ENCODE measurements at places on chromosomes 4 and X. TPM values are rescaled to one million over a fixed set of nuclear protein-coding genes. Genes with fewer than 3 reads are reported as not detected.

DNA sequence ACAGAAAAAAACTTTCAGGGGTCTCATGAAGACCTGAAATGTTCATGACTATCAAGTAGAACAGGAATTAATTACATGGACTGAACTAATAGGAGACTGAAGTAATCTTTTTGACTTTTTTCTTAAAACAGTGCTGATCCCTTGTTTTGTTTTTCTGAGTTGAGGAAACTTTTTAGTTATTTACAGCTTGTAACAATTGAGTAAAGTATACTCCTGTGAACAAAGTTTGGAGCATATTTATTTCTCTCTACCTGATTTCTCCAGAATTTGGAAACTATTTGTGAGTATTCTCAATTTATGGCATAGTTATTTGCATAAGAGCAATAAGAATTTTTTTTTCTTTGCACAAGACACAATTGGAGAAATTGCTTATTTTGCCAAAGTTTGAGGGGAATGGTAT lies 64.8 kb downstream of the PCDH18 start:
- no peak for DNase-seq

- DNase-seq, result no peak
Measured at GRCh38 chr4:113146876-113147358, 97.5 kb downstream of the ANK2 start.

DNA sequence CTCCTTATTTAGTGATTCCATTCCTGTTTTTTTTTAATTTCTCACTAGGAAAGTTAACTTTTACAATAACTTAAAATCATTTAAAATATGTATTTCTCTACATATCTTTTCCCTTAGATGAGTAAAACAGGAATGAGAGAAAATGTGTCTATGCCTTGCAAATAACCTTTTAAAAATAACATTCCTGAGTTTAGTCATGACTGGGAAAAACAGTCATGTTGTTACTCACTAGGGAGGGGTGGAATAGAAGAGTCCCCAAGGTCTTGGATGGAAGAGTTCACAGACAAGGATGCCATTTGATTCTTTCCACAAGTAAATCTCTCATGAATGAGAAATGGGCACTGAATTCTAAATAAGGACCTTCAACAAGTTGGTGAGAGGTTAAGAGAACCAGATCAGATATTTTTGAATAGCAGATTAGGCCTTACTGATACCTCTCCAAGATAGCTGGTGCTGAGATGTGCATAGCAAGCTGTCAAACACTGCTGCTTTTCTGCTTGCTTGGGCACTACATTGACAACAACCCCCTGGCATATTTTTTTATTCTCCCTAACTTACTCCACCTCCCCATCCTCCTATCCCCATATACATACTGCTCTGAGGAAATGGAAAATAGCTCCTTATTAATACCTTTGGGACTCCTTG lies 25.1 kb downstream of the UGDH start:
- no peak for DNase-seq

GRCh38 chr4:91621446-91621845 lies 682.3 kb upstream of the GRID2 start:
- DNase-seq, result no peak

DNA sequence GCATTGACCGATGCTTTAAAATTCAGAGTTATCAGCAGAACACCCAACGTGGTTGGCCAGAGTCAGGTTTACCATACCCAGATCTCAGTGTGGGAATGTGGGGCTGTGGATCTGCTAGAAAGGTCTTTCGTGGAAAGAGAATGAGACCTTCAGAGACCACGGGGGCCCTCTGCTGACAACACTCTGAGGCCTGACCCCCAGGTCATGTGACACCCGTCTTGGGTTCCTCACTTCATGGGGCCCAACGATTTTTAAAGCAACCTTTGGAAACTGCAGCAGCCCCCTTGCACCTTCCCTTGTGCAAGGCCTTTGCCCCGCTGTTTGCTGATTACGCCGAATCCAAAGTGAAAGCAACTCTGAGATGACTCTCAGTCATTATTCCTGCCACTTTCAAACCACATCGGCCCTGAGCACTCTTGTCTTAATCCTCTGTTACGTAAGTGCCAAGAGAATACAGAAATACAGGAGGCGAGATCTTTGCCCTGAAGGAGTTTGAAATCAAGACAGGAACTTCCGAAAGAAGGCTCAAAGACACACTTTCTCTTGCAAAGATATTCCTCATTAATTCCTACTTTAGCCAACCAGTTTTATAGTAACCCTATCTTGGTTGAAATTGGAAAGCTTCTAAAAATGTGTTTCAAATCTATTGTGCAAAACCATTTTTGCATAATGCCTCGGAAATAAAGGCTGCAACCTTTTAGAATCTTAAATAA lies 88.3 kb downstream of the EVC2 start:
- no peak for DNase-seq

- DNase-seq, result no peak
Measured at GRCh38 chrX:110004215-110004614, 1.3 kb downstream of the TMEM164 start.

- no peak for DNase-seq
Measured at GRCh38 chr4:107834241-107834794, 9.6 kb downstream of the SGMS2 start.

- no peak for DNase-seq
Measured at GRCh38 chrX:20294284-20294683, 27.6 kb upstream of the RPS6KA3 start.

GRCh38 chr4:15066140-15066539 lies 63.9 kb downstream of the CPEB2 start:
- DNase-seq, result no peak

- no peak for DNase-seq
Measured at GRCh38 chrX:130253916-130254315, 14.8 kb downstream of the ZNF280C start.

GRCh38 chr4:100356172-100356571 lies 161.7 kb downstream of the EMCN start:
- DNase-seq, result no peak

GRCh38 chr4:137541181-137541580 lies 8.9 kb upstream of the PCDH18 start:
- DNase-seq, result no peak

GRCh38 chr4:5224340-5224739 lies 173.1 kb downstream of the STK32B start:
- no peak for DNase-seq

- no peak for DNase-seq
Measured at GRCh38 chrX:148695255-148695654, 194.8 kb downstream of the AFF2 start.

GRCh38 chr4:113760094-113760794 lies 1.3 kb downstream of the CAMK2D start:
- peak; percentile 43 for DNase-seq

Gene USP26
- total RNA-seq, result not detected

Gene GAGE12E
- total RNA-seq, result not detected

Gene PCDH10
- not detected for total RNA-seq

Gene SLC7A11
- total RNA-seq, result 1.0 TPM

Gene SPIN2B
- total RNA-seq, result 4.6 TPM

Gene UGT2B11
- total RNA-seq, result not detected

All from omental fat pad (tissue), 4 donors.